ENCODE measurements at places on chromosomes 6 and 20. TPM values are rescaled to one million over a fixed set of nuclear protein-coding genes. Genes with fewer than 3 reads are reported as not detected.

- DNase-seq = no peak
Measured at GRCh38 chr20:24450624-24451376, 18.6 kb upstream of the SYNDIG1 start.

DNA sequence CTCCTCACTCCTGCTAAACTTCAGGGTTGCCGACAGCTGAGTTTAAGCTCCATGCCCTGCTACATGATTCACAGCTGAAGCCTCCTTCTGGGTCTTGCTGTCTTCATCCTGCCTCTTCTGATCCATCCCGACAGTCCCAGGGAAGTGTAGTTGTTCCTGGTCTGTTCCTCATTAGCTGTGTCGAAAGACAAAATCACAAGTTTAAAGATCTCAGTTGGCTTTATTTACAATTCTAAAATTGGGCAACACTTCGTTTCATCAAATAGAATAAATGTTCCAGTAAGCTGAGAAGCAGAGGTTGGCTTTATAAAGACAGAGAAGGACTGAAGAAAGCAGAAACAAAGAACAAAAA lies 4.1 kb upstream of the SLC2A10 start:
- DNase-seq = no peak

GRCh38 chr6:89212472-89212871 lies 4.7 kb downstream of the GABRR1 start:
- no peak for DNase-seq

The RIMS1 gene
- polyA plus RNA-seq = not detected

GRCh38 chr6:152004896-152005295 lies 197.4 kb downstream of the ESR1 start:
- DNase-seq = no peak

All from liver (tissue), 10 donors.